ENCODE measurements at places on chromosomes 5 and 9. TPM values are rescaled to one million over a fixed set of nuclear protein-coding genes. Genes with fewer than 3 reads are reported as not detected.

The TRAF2 gene
- 48.8 TPM for total RNA-seq

The KLHL3 gene
- total RNA-seq, result 12.8 TPM

- DNase-seq, result no peak
Measured at GRCh38 chr5:180367300-180367699, 14.2 kb upstream of the GFPT2 start.

DNA sequence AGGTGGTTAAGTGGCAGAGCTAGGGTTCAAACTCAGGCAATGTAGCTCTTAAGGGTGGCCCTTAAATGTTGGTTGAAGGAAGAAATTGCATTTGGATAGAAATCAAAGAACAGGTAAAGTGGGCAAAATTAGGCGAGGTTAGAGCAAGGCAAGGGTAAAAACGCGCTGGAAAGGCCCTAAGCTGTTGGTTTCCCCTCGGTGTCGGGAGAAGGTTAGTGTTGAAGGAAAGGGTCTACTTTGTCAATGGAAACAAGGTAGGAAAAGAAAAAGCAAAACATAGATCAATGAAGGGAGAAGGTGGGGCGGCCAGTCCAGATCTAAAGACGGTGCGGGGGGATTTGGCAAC, 431 bp downstream of the FASTKD3 start:
- no peak for DNase-seq

- DNase-seq, result no peak
Measured at GRCh38 chr5:128687930-128688329, 149.9 kb upstream of the FBN2 start.

DNA sequence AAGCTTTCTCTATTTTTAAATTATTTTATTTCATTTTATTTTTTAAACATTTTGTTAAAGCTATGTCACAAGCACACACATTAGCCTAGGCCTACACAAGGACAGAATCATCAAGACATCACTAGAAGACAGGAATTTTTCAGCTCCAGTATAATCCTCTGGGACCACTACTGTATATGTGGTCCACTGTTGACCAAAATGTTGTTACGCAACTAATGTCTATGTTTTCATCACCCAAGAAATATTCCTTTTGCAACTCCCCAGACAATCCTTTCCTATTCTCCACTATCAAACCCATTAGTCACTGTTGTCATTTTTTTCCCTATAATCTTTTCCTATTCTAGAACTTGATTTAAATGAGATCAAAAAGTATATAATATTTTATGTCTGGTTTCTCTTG, 2371.7 kb upstream of the C9orf72 start:
- DNase-seq, result no peak
